T-helper 1 cell (primary cell): ENCODE measurements at places on chromosomes 13 and 19.

DNA sequence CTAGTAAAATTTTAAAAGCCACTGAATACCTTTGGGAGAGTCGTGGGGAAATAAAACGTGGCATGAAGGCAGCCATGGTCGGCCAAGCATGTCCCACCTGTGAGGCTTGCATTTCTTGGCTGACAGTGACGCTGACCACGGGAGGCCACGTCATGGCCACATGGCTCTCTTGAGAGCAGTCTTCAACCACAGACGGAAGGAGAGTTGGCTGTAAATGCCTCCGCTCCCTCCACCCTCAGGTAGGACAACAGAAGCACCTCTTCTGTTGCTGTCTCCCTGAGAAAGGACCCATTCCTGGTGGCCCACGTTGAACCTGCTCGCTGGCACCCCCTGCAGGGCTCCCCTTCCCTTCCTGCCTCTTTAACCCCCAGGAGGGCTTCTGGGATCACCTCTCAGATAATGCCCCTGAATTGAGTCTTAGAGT lies 10.6 kb upstream of the LRRC25 start:
- DNase-seq: no peak

- no peak for DNase-seq
Measured at GRCh38 chr13:44508562-44509077, 67.5 kb downstream of the TSC22D1 start.

- DNase-seq: no peak
Measured at GRCh38 chr13:91722267-91722884, 324.0 kb downstream of the GPC5 start.

DNA sequence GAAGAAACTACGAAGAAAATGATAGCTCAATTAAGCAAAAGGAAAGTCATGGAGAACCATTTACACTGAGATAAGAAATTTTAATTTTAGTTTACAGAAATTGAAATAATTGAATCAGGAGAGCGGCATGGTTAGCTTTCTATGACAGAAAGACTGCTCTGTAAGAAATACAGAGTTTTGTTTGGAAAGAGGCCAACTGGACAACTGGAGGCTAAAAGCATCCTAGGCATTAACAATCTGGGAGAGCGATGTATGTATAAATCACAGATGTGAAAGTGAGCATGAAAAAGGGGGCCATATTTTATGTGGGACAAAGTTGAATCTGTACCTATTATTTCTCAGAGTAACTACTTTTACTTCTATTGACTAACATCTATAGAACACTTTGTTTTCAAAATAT lies 1608.8 kb upstream of the PCDH20 start:
- DNase-seq: no peak

- DNase-seq: no peak
Measured at GRCh38 chr19:28468701-28469459, 744.1 kb downstream of the UQCRFS1 start.

DNA sequence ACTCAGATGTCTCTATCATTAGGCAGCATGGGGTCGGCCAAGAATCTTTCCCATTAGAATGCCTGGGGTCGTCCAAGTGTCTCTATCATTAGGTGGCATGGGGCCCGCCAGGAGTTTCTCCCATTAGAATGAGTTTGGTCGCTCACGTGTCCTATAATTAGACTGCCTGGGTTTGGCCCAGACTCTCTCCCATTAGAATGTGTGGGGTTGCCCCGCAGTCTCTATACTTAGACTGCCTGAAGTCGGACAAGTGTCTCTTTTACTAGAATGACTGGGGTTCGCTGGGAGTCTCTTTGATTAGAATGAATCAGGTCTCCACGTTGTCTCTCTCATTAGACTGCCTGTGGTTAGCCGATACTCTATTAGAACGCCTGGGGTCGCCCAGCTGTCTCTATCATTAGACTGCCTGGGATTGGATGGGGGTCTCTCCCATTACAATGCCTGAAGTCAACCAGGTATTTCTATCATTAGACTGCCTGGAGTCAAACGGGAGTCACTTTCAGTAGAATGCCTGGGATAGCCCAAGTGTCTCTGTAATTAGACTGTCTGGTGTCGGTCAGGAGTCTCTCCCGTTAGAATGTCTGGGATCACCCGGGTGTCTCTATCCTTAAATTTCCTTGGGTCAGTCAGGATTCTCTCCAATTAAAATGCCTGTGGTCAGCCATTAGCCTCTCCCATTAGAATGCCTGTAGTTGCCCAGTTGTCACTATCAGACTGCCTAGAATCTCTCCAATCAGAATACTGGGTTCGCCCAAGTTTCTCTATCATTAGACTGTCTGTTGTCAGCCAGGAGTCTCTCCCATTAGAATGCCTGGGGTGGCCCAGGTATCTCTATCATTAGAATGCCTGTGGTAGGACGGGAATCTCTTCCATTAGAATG lies 1454.1 kb downstream of the UQCRFS1 start:
- no peak for DNase-seq

DNA sequence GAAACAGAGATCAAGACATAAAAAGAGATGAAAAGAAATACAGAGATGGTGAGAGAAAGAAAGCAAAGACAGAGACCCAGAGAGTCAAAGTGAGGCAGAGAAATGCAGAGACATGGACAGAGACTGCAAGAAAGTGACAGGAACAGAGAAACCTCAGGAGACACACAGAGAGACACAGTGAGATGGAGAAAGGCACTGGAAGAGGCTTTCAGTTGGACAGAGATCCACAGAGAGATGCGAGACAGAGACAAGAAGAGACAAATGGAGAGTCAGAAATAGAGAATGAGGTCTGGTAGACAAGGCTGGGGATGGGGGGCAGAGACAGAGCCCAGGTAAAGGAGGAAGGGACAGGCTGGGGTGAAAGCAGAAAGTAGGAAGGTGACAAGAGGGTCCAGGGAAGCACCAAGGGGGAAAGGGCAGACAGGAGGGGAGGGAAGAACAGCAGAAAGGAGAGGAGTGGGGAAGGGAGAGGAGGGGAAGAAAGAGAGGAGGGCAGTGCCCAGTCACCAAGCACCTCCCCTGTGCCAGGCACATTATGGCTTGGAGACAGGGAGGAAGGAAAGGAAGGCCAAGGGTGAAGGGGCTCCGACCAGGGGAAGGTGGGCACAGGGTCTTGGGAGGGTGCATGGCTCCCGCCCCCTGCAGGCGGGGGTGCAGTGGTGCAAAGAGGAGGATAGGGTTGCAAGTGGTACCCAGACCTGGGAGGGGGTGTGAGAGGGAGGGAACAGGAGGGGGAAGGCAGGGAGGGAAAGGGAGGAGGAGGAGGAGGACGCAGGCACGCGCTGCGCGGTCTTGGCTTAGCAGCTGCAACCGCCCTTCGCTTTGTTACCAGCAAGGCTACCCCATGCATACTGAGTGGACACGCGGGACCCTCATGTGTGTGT lies 38.4 kb downstream of the DEDD2 start:
- no peak for DNase-seq

DNA sequence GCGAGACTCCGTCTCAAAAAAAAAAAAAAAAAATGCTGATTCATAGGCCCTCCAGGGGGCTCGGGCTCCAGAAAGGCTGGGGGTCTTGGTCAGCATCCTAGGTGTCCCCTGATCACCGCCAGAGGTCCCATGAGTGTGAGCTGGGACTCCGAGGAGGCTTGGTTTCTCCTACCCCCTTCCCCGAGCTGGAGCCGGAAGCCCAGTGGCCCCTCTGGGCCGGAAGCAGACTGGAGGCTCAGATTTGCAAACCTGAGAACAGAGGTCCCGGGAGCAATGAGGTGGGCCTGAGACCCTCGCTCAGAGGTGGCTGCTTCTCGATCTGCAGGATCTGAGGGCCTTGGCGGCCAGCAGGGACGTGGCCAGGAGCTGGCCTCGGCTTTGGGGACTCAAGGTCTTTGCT lies 41.5 kb downstream of the EFNA2 start:
- DNase-seq: no peak

DNA sequence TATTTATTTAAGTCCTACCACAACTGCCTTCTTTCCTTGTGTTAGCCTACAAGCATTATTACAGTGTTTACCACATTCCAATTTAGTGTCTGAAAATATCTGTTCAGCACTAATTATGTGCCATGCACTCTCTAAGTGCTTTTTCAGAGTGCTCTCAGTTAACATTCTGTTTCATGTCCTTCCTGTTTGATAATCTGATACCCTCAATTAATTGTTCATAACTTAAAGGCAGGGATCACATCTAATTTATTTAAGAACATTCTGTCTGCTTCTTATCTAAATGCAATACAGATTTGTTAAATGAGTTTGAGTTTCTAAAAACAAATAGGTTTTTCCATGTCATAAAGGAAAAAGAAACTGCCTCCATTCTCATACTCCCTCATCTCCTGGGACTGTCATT lies 649.6 kb upstream of the ATXN8OS start:
- no peak for DNase-seq

DNA sequence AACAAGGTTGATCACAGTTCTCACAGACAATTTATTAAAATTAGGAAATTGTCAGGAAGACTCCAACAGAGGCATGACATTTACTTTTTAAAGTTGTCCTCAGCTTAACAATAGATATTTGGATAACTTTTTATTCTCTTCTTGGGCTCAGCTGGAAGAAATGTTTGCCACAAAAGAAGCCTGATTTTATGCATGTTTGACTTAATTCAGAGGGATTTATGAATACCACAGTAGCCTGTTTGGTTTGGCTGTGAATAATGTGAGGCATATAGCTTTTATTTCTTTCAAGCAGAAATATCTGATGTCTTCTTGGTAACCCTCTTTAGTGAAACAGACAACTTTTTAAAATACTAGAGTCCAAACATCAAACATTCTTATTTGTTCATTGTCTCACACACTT lies 1464.5 kb upstream of the SLC10A2 start:
- DNase-seq: no peak

DNA sequence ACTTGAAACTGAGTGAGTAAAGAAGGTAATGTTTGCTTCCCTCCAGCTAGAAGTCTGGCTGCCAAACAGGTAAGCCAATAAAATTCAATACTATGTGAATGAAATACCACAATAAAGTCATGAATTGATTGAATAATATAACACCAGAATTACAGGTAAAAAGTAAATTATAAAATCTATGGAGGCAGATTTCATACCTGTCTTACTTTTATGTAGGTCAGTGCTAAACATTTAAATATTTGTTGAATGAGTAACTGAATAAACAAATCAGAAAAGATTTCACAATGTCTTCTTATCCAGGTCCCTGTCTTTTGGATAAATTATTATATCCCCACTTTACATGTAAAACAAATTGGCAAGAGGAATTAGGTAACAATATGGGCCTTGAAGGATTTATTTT lies 62.7 kb downstream of the MICU2 start:
- DNase-seq: no peak

DNA sequence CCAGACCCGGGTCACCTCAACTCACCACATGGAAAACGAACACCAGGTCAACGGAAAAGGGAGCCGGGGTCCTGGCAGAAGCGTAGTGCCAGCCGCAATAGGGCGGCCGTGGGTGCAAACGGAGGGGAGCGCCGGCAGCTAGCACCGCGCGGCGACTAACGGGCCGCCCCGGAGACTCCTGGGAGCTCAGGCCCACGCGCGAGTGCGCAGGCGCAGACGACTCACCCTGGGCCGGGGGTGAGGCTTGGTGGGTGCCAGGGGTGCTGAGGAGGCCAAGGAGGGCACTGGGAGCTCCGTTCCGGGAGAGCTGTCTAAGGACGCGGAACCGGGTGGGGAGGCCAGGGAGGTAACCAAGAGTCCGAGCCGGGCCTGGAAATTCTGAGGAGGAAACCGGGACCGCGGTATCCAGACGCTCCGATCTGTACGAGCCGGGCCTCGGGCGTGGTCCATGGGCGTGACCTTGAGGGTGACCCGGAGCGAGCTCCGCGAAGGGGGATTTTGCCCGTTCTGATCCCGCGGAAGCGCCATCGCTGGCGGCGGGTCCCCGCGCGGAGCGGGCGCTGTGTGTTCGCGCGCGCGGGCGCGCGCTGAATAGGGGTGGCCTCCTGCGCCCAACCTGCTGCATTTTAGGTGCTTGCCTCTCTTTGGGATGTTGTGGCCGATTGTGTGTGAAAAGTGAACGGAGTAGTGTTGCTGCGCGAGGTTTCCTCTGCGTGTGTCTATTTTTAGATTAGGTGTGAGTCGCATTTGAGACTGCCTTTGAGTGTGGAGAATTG lies at the start of gene ZNF382:
ZNF382 (plus strand) TSS at position 213 of the 776 bp plus-strand sequence. CDS start 4,602 bp downstream, outside the sequence.
- peak; percentile 79 for DNase-seq

- no peak for DNase-seq
Measured at GRCh38 chr13:60787083-60787482, 390.1 kb downstream of the TDRD3 start.

- no peak for DNase-seq
Measured at GRCh38 chr13:47237571-47237970, 340.7 kb upstream of the HTR2A start.

DNA sequence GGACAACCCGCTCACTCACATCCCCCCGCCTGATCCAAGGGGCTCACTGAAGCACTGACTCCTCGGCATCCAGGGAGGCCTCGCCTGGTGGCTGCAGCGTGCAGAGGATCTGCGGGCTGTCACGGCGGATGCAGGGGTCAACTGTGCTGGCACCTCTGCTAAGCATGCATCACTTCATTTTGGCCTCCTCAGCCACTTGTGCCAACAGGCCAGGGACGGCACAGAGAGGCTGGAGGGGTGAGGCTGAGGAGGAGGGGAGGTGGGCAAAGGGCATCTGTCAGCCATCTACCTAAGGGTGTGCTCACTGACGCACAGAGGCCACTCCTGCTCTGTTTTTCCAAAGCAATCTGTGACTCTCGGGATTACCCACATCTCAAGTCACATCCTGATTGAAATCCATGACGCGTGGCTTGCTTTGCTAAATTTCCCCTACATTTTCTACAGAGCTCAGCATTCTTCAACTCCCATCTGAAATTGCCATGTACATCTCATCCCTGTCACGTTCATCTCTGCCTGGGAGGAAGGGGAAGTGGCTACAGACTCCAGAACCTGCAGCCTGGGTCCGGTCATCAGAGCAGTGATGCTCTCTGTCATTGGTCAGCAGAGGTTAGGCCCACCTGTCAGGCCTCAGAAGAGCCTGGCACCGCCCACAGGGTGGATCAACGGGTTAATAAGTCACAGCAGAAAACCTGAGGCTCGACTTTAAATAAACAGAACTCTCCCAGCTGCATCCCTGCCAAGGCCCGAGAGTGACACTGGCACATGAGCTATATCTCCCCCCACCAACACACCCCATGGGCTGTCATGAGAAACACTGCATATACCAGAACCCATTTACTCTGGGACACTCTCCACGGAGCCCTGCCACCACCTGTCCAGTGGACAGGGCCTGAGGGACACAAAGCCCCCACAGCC lies 17.6 kb downstream of the ELL start:
- DNase-seq: no peak

- DNase-seq: no peak
Measured at GRCh38 chr13:25252225-25252624, 35.1 kb downstream of the MTMR6 start.

DNA sequence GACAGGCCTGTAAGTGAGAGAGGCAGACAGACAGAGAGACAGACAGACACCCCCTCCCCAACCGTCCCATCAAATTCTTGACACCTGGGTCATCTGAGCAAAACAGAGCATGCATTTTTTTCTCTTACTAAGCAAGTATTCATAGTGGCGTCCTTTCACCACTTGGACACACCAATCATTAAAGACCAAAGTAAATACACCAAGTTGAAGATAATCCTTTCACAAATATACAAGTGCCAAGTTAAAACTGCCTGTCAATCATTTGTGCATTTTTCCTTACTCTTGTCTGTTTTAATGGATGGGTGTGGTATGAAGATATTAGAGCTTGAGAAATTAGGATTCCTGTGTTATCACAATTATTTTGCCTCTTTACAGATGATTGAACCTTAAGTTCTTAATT lies 337.3 kb downstream of the ATP8A2 start:
- no peak for DNase-seq
